CD4-positive, alpha-beta T cell treated with Interleukin-6 at 100 ng/mL for 8 hours (primary cell): ENCODE measurements at places on chromosomes 6 and 20.

DNA sequence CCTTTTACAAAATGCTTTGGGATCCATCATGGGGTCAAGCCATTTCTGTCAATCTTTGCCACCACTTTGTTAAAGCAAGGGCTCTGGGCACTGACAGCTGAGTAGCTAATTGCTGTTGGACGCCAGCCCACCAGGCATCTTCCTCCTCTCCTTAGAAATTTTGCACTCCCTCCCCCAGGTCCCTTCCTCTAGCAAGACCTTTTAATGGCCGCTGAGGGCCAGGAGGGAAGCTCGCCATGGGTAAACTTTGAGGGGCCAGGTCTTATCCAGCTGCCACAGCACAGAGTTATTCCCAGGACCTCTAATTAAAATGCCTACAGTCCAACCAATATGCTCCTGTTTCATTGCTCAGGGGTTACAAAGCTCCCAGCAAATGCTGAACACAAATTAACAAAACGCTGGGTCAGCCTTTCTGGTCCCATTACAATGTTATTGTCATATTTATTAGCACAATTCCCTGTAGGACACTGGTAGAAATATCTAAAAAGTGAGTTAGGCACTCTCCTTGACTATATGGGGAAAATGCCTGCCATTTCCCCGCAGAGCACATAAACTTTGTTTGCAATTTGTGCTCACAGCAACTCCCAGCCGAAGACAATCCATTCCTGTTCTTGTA lies 16.8 kb downstream of the SCML4 start:
- DNase-seq = no peak

DNA sequence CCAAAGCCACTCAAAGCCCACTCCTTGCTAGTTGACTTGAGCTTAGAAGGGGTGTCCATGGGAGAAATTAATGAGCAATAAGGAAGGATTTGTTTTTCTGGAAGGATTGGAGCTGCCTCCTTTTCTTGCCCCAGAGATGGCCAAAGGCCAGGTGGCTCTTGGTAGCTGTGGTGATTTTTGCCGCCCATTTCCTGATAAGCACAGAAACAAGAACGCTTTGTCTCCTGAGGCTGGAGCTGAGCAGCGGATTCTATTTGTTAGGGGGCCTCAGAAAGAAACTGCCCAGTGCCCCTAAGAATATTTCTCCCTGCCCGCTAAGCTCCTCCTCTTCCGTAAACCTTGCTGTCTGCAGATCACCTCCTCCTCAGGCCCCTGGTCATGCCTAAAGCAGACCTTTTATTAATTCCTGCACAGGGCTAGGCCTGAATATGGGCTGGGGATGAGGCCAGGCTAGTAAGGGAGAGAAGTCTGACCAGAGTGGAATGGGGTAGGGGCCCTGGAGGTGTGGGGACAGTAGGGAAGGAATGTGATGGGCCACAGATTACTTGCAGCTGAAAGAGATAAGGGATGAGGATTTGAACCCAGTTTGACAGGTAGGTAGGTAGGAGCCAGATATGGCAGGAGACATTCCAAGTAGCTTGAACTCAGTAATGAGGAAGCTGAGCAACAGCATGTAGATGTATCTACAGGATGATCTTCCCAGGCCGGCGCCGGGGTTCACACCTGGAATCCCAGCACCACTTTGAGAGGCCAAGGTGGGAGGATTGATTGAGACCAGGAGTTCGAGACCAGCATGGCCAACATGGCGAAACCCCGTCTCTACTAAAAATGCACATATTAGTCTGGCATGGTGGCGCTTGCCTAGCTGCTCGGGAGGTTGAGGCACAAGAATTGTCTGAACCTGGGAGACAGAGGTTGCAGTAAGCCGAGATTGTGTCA lies 71.2 kb upstream of the NAA20 start:
- DNase-seq = no peak

DNA sequence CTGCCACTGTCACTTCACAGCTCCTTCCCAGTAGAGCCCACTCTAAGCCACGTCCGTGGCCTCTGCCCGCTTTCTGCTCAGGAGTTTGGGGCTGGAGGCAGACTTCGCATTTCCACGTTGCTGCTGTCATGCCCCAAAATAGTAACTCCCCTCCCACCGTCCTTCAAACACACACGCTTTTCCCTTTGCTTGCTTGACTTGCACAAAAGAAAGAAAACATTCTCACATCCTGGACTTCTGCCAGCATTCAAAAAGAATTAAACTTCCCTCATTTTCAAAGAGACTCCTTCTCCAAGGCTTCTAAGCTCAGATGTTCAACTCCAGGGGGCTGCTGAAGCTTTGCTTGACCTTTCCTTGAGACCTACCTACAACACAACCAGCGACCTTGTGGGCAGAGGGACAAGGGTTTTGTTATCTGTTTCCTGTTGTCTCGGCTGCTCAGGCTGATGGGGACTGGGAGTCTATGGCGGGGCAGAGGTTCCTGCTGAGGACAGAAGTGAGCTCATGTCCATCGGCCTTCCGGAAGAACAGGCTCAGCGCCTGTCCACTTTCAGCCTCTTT lies 263.8 kb upstream of the FOXQ1 start:
- DNase-seq = no peak

GRCh38 chr6:64520050-64520449 lies 884.4 kb downstream of the PHF3 start:
- DNase-seq = no peak

- DNase-seq = no peak
These were observed 790 bp upstream of the E2F1 start for GRCh38 chr20:33686984-33687366.

DNA sequence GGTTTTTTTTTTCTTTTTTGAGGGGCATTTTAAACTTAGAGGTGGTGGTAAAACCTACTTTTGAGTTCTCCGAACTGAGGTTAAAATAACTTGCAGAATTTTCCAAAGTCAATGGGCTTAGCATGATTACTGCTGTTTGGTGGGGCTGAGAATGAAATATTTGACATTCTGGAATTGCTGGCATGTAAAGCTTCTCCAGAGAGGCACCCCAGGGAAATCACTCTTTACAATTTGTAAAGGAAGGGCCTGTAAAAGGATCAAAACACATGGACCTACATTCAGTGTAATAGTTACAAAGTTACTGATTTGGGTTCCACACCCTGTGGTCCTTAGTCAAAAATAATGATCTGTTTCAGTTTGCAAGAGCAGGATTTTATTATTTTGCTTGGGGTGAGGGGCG lies 5.5 kb downstream of the FAM217B start:
- DNase-seq = no peak
